Aorta (tissue), 5 donors: ENCODE measurements at places on chromosomes 12 and 14. TPM values are rescaled to one million over a fixed set of nuclear protein-coding genes. Genes with fewer than 3 reads are reported as not detected.

DNA sequence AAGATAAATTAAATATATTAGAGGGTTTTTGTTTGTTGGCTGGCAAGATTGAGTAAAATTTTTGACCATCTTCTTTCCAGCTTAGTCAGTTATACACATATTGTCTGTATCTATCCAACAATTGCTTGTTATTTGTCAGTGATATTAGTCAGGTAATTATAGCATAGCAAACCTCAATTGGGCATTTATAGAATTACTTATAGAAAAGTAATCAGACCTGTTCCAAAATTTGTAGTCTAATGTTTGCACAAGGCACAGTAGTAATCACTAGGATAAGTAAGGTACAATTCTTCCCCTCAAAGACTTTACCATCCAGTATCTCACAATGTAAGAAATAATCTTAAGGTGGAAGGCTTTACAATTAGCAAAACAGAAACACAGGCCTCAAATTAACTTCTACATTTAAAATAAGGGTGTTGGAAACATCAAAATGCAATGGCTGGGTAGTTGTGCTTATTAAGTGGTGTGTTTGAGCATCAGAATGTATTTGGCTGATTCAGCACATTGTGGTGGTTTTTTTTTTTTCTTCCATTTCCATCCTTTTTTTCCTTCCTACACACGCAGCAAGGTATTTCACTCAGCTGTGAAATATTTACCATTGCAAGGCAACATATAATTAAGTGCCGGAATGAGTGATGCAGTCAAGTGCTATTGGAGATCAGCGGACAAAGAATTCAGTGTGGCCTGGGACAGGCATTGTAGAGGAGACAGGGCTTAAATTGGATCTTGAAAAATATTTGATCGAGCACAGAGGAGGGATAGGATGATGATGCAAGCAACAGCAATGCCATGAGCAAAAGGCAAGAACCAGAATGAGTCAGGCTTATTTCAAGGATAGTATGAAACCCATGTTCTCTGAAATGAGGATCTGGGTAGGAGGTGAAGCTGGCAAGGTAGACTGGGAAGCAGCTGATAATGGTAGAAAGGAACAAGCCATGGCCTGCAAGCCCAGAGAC is 178.2 kb downstream of the AKAP6 start:
- peaks cover under 1% of the 10 kb centered on the region for H3K4me1 ChIP-seq
- no peak overlapping the region for H3K4me3 ChIP-seq
- H3K36me3 ChIP-seq, result no peaks in the 10 kb centered on the region
- no peaks in the 10 kb centered on the region for H3K27me3 ChIP-seq
- DNase-seq, result no peak

DNA sequence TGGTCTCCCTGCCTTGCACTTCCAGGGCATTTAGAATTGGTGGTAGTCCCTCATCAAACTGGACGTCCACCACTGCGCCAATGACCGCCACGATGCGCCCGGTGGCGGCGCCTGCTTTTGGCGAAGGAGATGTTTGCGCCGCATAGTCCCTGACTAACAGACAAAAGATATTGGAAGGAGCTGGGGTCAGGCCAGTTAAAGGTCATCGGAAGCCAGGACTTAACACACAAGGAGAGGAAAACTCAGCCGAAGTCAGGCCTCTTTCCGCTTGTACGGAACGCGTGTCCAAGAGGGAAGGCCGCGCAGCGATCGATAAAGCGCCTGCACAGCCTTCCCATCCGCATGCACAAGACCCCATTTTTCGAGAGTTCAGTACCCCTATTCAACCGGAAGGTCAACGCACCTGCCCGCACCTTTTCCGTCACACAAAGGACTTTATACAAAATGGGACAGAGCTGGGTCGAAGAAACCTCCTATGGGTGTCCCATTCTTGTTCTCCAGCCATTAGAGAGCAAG is 525 bp downstream of the ATP5F1B start:
- H3K27me3 ChIP-seq, result no peaks in the 10 kb centered on the region
- H3K4me1 ChIP-seq, result peaks cover 4% of the 10 kb centered on the region
- peak overlapping the region; percentile 89 for H3K4me3 ChIP-seq
- DNase-seq, result no peak
- peak overlapping the region; percentile 71 for H3K27ac ChIP-seq
- peaks cover 3% of the 10 kb centered on the region for H3K36me3 ChIP-seq

DNA sequence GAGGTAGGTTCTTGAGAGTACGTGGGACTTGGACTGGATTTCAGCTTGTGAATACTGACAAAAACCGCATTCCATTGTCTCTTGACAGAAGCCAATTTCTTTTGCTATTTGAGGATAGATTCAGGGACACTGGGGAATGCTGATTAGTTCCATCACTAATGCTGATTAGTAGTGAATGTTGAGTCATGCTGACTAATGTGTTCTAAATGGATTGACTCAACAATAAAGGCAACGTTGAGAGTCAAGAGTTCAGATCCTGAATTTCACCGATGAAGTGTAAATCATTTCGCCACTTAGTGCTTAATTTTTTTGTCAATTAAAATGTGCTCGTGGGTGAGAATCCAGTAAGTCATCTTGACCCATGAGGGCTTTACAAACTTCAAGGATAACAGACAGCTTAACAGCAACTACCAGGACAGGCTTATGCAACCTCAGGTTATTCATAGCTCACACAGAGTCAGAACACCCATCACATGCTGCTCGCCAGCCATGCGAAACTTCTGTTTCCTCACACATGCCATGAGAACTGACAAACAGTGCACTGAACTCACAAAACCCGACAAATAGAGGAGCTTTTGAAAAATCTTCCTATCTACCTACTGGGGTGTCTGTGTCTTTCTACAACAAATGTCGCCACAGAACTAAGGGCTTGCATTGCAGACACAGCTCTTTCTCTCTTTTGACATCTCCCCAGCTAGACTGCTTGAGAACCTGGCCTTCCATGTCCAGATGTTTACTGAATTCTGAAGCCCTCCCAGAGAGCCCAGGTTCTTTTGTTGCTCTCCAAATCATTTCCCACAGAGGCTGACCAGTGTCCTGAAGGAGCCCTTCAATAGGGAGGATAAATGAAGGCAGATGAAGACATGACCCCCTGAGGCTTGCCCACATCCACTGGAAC is 316.4 kb downstream of the ZFP36L1 start:
- H3K4me3 ChIP-seq, result no peak overlapping the region
- no peaks in the 10 kb centered on the region for H3K36me3 ChIP-seq
- DNase-seq, result no peak
- H3K27me3 ChIP-seq, result no peaks in the 10 kb centered on the region
- no peak overlapping the region for H3K27ac ChIP-seq

DNA sequence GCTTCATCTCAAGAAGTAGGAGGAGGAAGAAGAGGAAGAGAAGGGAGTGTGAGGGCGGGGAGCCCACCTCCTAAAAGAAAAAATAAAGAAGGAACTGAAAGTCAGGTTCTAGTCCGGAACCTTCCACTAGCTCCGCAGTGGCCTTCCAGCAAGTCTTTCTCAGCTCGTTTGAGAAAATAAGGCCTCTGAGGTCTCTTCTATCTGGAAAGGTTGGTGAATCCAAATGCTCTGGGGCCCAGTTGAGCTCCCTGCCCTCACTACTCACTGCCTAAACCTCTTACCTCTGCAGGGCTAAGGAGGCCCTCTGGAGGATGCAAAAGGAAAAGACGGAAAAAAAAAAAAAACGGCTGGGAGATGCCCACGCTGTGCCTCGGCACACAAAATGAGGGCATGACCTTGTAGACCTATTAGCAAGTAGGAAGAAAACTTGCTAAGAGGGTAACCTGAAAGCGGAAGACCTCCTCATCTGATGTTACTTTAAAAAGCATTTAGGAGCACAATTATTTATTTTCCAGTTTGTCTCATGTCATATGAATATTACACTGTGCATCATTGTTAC is 35.9 kb downstream of the FBLN5 start:
- peaks cover 3% of the 10 kb centered on the region for H3K4me1 ChIP-seq
- H3K27ac ChIP-seq, result peak overlapping the region; percentile 43
- DNase-seq, result no peak
- H3K36me3 ChIP-seq, result peaks cover 2% of the 10 kb centered on the region
- no peaks in the 10 kb centered on the region for H3K27me3 ChIP-seq
- no peak overlapping the region for H3K4me3 ChIP-seq

DNA sequence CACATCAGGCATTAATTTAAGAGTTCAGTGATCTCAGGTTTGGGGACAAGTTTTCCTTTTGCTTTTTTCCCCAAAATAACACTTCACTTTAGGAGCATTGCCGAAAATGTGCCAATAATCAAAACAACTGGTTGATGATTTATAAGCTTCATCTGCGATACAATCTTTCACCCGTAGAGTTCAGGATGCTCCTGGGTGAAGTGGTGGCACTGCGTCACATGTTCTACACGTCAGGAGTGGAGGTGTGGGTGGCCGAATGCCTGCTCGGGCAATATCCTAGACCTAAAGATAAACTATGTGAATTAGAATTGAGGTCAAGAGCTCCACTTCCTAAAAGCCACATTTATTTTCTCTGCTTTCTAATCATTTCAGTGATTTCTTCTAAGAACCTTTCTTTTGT is 70.9 kb upstream of the DICER1 start:
- no peak overlapping the region for H3K4me3 ChIP-seq
- no peaks in the 10 kb centered on the region for H3K36me3 ChIP-seq
- no peak overlapping the region for H3K27ac ChIP-seq
- no peaks in the 10 kb centered on the region for H3K4me1 ChIP-seq
- DNase-seq, result no peak
- no peaks in the 10 kb centered on the region for H3K27me3 ChIP-seq

- H3K27me3 ChIP-seq, result no peaks in the 10 kb centered on the region
- H3K27ac ChIP-seq, result no peak overlapping the region
- no peaks in the 10 kb centered on the region for H3K4me1 ChIP-seq
- no peaks in the 10 kb centered on the region for H3K36me3 ChIP-seq
- DNase-seq, result peak; percentile 27
These were observed 91.5 kb downstream of the GALNT9 start for GRCh38 chr12:132237772-132238487.

DNA sequence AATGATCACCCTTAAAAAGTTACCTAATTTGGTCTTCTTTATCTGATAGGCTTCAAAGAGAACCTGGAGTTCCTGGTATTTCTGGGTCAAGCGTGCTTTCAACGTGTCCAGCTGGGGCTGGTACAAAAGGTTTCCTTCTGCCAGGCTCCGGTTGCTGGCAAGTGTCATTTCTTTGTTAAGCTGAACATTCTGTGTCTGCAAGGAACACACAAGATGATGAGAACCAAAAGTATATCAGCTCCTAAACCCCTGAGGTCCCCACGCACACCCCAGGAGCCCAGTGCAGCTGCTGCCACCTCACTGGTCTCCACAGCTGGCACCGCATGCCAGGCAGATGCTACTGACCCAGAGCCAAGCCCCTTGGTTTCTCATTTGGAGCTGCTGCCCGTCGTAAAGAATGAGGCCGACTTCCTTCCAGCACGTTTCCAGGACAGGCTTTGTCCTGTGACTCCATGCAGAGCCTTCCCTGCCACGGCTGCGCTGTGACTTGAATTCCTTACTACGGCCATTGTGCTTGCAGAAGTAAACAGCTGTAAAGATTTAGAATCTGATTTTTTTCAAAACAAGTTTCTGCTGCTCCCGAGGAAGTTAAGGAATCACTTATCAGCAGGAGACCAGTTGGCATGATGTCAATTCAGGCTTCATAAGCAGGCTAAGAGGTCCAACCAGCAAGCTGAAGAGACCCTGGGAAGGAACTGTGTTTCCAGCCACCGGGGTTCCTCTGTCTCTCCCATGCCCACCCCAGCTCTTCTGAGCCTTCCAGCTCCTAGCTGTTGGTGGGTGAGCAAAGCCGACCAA is 24.9 kb downstream of the VPS37B start:
- H3K36me3 ChIP-seq, result no peaks in the 10 kb centered on the region
- H3K27me3 ChIP-seq, result no peaks in the 10 kb centered on the region
- no peak overlapping the region for H3K4me3 ChIP-seq
- DNase-seq, result peak; percentile 65

FGD4 gene
- 46.9 TPM for total RNA-seq

SLC24A4 gene
- 2.9 TPM for total RNA-seq

KCNA5 gene
- total RNA-seq, result 84.7 TPM

RGS6 gene
- total RNA-seq, result 1.8 TPM

SLC39A2 gene
- total RNA-seq, result not detected
